ENCODE measurements at places on chromosomes 1 and 21. TPM values are rescaled to one million over a fixed set of nuclear protein-coding genes. Genes with fewer than 3 reads are reported as not detected.

NCMAP gene
- not detected for polyA plus RNA-seq

ANXA9 gene
- 0.28 TPM for polyA plus RNA-seq

RSPO1 gene
- polyA plus RNA-seq: not detected

ZNF697 gene
- polyA plus RNA-seq: 0.60 TPM

GJC2 gene
- not detected for polyA plus RNA-seq

HSD11B1 gene
- polyA plus RNA-seq: not detected

CFAP45 gene
- 0.66 TPM for polyA plus RNA-seq

CHODL gene
- polyA plus RNA-seq: 0.36 TPM

Data from GM12878 (cell line).